Stimulated activated CD4-positive, alpha-beta T cell treated with anti-CD3 and anti-CD28 coated beads, Interleukin-4, amount 100 ng/mL, for 24 hours (primary cell): ENCODE measurements at places on chromosomes 13 and 19.

- DNase-seq: no peak
Observed at GRCh38 chr13:75250526-75251178, 231.3 kb downstream of the TBC1D4 start.

DNA sequence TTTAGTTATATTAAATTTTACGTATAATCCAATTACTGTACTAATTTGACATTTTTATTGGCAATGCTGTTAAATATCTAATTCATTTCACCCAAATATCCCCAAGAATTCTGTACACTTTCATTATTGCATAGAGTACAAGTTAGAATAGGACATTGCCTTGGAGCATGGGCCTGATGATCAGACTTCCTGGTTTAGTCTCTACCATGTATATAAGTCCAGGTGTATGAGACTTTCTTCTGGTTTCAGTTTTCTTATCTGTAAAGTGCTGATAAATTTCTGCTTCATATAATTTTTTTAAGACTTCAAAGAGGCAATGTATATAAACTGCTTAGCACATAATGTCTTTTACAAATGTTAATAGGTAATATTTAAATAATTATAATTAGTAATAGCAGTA, 179.4 kb downstream of the KLF12 start:
- DNase-seq: no peak

DNA sequence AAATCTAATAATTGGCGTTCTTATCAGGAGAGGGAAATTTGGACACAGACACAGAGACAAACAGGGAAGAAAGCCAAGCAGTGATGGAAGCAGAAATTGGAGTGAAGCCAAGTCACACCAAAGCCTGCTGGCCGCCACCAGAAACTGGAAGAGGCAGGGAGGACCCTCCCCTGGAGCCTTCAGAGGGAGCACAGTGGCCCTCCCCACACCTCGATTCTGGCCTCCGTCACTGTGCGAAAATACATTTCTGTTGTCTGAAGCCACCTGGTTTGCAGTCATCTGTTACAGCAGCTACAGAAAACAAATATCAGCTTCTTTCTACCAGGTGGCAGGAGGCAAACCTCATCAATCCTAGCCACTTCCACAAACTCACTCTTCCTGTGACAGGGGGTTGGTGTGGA, 8.3 kb upstream of the TLE6 start:
- DNase-seq: no peak

DNA sequence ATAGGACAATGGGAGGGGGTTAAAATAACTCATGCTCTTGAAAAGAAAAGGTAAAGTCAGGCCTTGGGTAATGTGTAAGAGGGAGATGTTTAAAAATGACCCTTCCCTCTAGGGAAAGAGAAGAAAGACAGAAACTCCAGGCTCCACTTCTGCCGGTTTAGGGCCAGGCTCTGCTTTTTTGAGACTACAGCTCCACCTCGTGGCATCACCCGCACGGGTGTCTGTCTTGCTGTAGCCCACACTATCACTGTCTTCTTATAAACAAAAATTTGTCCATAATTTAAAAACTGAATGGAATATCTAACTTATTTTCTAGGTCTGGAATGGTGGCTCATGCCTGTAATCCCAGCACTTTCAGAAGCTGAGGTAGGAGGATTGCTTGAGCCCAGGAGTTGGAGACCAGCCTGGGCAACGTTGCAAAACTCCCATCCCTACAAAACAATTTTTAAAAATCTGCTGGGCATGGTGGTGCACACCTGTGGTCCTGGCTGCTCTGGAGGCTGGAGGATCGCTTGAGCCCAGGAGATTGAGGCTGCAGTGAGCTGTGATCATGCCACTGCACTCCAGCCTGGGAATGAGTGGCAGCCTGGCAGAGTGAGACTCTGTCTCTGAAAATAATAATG, 65.1 kb upstream of the GTF3A start:
- DNase-seq: peak; percentile 73

DNA sequence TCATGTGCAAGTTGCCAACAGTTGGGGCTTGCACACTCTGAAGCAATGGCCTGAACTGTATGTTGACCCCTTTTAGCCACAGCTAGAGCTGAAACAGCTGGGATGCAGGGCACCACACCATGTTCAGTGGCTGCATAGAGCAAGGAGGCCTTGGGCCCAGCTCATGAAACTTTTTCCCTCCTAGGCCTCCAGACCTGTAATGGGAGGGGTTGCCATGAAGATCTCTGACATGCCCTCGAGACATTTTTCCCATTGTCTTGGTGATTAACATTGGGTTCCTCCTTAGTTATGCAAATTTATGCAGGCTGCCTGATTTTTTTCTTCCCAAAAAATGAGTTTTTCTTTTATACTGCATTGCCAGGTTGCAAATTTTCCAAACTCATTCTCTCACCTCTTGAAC, 165.1 kb upstream of the PRR20A start:
- DNase-seq: no peak

GRCh38 chr13:43401361-43401760, 378.0 kb downstream of the DNAJC15 start:
- DNase-seq: no peak

DNA sequence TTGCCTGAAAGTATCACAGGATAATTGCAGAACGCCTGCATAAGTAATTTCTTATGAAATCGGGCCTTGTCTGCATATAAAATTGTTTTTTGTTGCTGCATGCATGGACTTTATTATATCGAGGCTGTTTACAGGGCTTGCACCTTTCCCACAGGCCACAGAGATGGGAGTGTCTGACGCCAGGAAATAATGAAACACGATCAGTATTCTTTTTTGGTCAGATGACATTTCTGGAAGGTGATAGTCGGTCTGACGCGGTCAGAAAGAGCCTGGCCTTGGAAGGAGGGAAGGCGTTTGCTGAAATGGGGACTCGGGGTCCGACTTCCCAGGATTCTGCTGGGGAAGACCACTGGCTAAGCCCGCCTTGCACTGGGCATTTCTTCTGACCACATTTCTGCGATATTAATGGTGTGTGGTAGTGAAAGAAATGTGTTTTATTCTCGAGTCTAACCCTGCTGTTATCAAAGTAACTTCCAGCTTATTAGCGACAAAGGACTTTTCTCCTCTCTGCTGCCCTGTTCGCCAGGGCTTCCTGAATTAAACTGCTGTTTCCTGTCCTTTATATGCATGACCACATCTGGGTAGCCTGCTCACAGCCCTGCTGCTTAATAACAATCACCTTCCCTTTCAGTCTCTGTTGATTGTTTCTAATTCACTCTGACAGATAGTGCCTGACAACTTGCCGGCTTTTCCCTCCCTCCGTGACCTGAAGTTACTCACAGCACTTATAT, 11.6 kb upstream of the ZNF536 start:
- DNase-seq: no peak

DNA sequence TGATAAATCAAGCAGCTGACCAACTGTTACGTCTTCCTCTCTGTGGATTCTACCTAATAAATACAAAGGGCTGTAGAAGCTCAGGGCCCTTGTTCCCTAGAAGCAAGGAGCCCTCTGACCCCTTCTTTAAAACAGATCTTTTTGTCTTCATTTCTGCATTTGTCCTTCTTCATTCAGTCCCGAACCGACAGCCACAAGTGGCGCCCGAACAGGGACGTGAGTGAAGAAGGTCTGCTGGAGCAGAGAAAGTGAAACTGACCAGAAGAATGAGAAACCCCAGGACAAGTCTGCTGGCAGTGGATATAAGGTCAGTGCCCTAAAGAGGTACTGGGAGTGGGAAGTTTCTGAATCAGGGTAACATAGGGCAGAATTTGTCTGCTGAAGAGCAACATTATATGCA, 13.1 kb downstream of the ZNF773 start:
- DNase-seq: no peak

DNA sequence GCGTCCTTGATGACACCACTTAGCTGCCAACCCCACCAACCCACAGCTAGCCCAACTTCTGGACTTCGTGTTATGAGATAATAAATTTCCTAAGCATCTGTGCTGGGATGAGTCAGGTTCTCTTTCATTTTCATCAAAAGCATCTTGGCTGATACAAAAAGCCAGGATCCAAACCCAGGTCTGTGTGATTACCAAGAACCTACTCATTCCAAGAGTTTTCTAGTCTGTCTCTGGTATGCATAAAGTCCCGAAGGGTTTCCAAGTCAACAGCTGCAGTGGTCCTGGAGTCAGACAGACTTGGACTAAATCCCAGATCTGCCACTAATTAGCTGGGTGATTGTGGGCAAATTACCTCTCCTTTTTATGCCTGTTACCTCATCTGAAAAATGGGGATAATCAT, 55.5 kb upstream of the SERP2 start:
- no peak for DNase-seq
